ENCODE measurements at places on chromosomes 6 and 20.

- DNase-seq: no peak
Observed at GRCh38 chr6:33875696-33876095, 71.9 kb upstream of the MLN start.

DNA sequence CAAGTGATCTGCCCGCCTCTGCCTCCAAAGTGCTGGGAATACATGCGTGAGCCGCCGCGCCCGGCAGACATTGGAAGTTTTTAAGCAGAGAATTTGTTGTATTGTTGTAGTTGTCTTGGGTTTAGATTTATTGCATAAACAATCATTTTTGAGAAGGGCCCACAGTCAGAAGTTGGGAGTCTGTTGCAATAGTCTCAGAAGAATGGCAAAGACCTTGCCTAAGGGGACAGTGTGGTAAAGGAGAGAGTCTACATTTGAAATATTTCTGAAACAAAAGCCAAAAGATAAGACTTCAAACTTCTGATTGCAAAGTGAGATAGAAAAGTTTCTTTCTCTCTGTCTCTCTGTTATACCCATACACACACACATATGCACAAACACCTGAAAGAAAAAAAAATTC lies 22.5 kb downstream of the HFE start:
- DNase-seq: no peak

DNA sequence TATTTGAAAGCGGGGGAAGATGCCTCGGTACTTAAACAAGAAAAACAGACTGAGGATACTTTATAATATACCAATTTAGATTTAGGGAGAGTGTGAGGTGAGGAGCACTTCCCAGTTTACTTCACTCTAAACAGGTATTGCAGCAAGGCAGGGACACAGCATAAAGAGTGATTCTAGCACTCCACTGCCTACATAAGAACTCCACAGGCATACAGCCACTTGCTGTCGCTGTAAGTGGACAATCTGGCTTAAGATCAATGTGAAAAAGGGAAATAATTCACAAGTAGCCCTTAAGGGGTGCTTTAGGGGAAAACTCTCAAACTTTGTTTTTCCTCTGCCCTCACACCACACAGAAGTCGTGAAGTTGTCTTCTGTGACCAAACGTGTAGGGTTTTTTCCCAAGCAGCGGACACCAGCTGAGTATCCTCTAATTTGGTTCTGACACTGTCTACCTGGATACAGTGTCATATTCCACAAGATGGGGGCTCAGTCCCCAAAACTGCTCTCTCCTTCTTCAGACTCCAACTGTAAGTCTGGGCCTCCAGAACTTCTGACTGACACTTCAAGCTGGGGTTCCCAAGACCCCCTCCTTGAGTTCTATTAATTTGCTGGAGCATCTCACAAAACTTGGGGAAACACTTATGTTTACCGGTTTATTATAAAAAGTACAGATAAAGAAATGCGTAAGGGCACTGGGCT lies 9.3 kb downstream of the ADNP start:
- DNase-seq: no peak

- DNase-seq: no peak
Observed at GRCh38 chr6:125004198-125004597, 42.0 kb downstream of the RNF217 start.

DNA sequence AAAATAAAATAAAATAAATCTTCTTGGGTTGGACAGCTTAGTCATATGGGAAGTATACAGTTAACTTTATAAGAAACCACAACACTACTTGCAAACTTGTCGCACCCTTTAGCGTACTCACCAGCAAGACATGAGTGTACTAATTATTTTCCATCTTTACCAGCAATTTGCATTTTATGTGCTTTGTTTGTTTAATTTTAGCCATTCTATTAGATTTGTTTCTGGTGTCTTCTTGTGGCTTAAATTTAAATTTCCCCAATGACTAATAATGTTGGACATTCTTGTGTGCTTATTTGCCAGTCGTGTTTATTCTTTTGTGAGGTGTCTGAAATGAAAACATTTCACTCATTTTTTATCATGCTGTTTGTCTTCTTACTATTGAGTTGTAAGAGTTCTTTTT lies 1172.2 kb upstream of the CITED2 start:
- no peak for DNase-seq

DNA sequence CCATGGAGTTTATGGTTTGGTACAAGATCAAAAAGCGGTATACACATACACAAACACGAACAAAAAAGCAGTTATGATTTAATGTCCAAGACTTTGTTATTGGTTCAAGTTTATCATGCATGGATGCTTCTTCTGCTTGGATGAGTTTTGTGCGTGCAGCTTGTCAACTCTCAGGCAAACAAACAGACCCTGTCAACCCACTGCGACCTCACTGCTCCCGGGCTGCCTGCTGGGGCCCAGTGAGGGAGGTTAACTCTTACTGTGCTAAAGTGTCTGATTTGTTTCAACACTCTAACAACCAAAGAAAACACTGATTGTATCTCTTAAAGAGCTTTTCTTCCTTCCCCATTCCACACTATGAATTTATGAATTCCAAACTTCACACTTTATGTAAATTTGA lies 26.8 kb upstream of the DDR1 start:
- DNase-seq: no peak

DNA sequence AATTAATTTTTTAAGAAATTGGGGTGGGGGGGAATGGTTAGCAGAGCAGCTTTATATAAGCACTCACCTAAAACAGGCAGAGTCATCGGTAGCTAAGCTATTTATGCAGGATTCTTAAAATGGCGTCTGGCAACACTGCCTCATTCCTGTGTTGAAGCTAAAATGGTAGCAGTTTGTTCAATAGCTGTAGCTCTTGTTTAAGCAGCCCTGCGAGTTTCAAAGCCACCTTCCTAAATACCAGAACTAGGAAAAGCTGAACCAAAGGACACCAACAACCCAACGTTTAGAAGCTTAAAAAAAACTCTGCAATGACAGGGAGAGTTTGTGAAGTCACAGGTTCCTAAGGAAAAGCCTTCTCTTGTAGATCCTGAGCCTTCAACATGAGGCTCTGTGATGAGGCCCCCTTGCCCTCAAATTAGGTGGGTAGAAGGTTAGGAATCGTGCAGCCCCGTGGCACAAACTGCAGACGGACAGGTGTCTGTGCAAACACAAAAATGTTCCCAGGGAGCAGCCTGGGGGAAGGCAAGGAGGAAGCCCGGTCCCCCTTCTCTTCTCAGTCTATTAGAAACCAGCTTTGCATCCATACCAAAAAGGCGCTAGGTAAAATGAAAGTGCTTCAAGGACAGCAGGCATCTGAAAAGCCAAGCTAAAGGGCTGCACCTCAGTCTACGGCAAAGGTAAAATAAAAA lies 4.7 kb downstream of the ZMYND8 start:
- DNase-seq: no peak

GRCh38 chr6:39865011-39865888 lies 69.0 kb downstream of the MOCS1 start:
- DNase-seq: no peak

DNA sequence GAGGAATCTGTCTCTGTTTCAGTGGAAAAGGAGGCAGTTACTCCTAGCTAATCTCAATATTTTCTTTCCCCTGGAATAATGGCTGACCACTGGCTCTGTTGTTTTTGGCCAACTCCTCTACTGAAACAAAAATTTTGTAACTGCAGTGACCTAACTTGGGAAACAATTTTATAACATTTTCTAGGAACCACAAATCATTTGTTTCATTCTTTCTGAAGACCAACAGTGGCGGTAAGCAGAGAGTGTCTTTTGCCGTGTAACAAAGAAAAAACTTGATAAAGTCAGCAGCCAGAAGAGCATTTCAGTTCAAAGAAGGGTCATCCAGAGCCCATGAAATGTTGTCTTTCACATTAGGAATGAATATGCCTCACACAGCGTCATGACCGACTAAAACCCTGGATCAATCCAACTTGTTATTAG lies 11.8 kb upstream of the BFSP1 start:
- DNase-seq: no peak

DNA sequence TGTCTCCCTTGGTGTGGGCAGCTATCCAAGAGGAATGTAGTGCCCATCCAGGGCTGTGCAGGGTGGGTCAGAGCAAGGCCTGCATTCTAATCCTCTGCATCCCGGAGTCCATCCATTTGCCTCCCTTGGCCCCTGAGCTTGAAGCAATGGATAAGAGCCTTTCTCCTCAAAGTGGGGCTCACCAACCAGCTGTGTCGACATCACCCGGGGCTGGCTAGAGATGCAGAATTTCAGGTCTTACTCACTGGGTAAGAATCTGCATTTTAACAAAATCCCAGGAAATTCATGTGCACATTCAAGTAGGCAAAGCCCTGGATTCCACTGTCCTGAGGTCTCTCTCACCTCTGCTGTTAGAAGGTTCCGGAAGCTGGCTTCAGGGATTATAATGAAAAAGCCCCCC lies 95.3 kb downstream of the MDGA1 start:
- no peak for DNase-seq

GRCh38 chr6:158437571-158437970 lies 122.3 kb upstream of the TMEM181 start:
- DNase-seq: no peak

- no peak for DNase-seq
Observed at GRCh38 chr6:155448668-155449449, 6.8 kb downstream of the NOX3 start.

- DNase-seq: no peak
Observed at GRCh38 chr20:62959101-62959971, 6.8 kb downstream of the SLC17A9 start.

- no peak for DNase-seq
Observed at GRCh38 chr6:42147138-42147562, 4.7 kb upstream of the C6orf132 start.

DNA sequence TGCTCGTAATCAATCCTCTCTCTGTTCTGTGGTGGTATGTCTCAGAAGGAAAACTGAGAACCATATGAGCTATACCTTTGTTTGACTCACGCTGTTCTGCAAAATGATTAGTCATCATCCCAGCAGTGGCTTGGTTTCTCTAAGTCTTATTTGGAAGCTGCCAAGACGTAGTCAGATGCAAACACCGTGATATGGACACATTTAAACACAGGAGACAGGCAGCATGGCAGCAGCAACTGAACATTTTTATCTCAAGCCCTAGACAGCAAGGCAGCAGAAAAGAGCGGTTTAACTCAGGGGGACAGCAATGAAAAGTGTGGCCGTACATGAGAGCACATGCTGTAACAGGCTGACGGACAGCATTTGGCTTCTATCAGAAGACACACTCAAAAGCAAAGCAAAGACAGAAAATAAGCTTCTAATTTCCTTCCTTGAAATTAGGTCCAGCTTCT lies 1295.1 kb downstream of the EPHA7 start:
- DNase-seq: no peak

GRCh38 chr6:34953061-34954025 lies 64.3 kb downstream of the ANKS1A start:
- DNase-seq: no peak

- DNase-seq: no peak
Observed at GRCh38 chr6:159278626-159279025, 109.4 kb downstream of the FNDC1 start.

- DNase-seq: no peak
Observed at GRCh38 chr6:97805596-97805995, 522.6 kb upstream of the MMS22L start.

- no peak for DNase-seq
Observed at GRCh38 chr6:78611886-78612480, 255.4 kb upstream of the IRAK1BP1 start.

GRCh38 chr6:5942591-5942990 lies 64.1 kb downstream of the NRN1 start:
- DNase-seq: no peak

GRCh38 chr6:77466451-77467437 lies 3.5 kb upstream of the HTR1B start:
- DNase-seq: no peak

DNA sequence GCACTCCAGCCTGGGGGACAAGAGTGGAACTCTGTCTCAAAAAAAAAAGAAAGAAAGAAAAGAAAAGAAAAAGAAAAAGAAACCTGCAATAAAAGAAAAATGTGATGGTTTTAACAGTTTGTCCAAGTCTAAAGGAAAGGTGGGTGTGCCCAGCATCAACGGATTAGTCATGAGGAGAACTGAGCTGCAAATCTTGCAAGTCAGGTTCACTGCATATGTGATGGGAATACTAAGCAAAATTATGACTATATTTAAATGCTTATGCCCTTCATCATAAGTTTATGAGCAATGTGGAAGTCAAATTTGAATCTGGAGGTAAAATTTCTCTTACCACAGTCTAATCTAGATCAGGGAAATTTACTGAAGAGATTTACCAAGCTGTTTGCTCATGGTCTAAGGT lies 13.1 kb upstream of the CDK19 start:
- no peak for DNase-seq

- DNase-seq: no peak
Observed at GRCh38 chr6:88722686-88723085, 240.7 kb downstream of the RNGTT start.

DNA sequence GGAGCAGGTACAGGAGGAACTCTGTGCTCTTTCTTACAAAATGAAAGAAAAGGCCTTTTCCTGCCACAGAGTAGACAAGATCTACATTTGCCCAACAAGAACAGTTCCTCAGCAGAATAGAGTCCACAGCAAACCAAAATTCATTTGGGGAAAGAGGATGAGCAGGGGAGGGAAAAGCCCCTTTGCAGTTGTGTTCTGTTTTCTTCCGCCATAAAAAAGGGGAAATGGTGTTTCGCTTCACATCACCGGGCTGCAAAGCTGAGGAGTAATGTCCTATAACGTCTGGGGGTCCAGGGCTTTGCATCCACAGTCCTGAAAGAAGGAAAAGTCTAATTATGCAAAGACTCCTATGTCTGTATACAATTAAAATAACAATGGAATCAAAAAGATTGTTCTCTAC lies at the start of gene GPR31:
TSS of gene GPR31 (minus strand) at position 118 of the 400 bp plus-strand sequence. CDS start 149 bp downstream, outside the sequence.
- DNase-seq: no peak

DNA sequence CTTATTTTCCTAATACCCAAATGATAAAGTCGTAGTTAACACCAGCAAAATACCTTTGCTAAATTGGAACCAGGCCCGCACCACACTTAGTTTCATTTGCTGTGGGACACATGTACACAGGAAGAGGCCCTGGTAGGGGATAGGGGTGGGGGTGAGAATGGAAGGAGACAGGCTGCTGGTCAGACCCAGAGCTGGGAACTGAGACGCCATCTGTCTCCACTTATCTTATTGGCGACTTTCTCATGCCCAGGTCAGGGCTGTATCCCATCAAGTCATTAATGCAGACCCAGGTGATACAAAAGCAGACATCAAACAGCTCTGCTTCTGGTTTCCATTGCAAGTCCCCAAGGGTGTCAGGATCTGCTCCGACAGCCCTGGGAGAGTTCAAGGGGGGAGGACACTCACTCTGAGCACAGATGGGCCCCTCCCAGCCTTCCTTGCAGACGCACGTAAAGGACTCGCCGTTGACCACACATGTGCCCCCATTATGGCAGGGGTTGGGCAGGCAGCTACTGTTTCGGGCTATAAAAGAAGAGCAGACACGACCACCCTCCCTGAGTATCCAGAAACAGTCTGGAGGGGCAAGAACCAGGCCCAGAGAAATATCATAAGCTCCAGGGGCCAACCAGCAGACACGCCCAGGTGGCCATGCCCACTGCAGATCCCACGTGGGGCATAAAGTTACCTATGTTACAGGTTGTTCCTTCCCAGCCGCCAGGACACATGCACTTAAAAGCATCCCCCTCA lies 29.2 kb downstream of the JAG1 start:
- no peak for DNase-seq

GRCh38 chr6:153130515-153131036 lies 506 bp downstream of the RGS17 start:
- DNase-seq: no peak

Data from chondrocyte (in vitro differentiated cells).